ENCODE measurements at places on chromosomes 2 and 18.

DNA sequence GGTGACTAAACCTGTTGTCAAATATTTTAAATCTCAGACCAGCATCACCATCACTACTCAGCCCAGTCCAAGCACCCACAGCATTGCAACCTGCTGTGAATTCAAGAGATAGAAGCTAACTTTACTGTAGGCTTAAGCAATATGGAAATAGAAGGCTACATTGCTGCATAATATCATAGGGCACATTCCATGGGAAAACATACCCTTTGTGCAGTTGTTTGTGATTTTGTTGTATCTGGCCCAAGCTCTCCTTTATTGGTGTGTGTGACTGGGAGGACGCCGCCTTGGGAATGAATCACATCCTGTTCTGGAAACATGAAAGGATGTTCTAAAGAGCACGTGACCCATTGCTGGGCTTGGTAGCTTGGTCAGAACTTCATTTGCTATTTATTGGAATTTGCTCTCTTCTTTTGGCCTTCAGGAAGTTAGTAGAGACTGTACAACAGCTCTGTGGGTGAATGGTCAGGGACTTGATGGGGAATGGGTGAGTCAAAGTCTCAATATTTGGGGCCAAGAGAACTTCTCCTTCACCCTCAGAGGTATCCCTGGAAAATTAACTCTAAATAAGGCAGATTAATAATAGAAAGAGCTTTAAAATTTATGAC is 106.8 kb upstream of the SERPINE2 start:
- DNase-seq = peak; percentile 80

GRCh38 chr2:168194784-168195522 is 52.4 kb downstream of the STK39 start:
- no peak for DNase-seq

- DNase-seq = no peak
Observed at GRCh38 chr2:37767046-37767445, 95.6 kb upstream of the CDC42EP3 start.

DNA sequence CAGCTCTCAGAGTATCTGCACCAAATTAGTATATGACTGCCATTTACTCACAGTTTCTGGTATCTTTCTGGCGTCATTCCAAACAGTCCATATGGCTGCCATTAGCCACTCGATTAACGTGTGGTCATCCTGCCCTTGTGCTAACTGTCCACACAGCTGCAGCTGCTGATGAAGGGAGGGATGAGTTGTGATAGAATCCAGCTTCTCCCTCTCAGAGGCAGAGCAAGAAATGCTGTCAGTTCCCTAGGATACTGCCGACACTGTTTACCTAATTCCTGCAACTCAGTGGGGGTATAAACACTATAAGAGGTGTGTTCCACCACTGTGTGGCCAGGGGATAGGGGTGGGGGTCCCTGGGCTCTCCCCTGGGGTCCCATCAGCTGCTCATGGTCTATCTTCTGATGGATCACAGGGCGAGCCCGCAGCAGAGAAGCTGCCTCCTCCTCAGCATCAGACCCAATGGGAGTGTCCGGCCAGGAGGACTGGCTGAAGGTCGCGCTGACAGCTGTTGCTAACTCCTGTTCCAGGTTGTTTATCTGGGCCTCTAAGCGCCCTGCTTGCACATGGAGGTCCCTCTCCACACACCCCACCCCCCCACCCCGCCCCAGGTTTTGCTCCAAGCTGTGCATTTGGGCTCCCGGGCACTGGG is 17.3 kb upstream of the KLHL23 start:
- DNase-seq = no peak

- no peak for DNase-seq
Observed at GRCh38 chr2:29659178-29659577, 262.2 kb downstream of the ALK start.

DNA sequence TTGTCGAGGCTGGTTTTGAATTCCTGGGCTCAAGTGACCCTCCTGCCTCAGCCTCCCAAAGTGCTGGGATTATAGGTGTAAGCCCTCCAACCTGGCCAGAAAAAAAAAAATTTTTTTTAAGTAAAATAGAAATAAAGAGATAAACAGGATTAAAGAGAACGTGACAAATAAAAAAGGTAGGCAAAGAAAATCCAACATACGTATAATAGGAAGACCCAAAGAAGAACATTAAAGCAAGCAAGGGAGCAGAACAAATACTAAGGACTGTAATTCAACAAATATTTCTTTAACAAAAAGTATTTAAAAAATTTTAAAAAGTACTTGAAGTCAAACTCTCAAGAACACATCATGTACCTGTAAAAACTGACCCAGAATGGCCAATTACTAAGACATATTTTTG is 56.4 kb downstream of the PTPN2 start:
- no peak for DNase-seq

- DNase-seq = no peak
Observed at GRCh38 chr18:24296276-24296675, 101.3 kb downstream of the OSBPL1A start.

DNA sequence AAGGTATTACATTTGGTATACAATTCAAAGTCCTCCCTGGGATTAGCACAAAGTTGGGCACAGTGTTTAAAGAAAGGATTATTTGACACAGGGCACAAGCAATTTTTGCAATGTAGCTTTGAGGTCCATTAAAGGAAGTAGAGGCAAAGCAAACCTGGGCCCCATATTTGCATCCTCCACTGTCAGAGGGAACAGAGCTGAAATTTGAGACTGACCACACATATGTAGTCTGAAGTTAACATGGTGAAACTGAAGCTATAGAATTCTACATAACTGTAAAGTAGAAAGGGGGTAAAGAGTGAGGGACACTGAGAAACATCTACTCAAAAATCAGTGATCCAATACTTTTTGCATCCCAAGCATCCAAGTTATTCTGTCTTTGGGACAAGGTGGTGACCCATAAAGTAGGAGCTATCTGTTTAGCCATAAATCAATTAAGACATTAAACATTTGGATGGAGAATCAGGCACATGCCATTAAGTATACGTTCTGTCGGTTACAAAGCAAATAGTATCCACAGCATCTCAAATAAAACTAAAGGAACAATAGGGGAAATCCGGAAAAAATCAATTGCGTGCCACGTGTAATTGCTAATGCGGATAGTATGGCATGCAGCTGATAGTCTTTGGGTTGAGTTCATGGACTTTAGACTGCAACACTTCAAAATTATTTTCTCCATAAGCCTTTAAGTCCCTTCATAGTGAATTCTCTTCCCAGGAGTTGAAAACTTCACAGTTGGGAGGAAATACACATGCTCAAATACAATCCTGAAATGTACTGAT is 72.6 kb downstream of the PLEKHM3 start:
- DNase-seq = no peak

- no peak for DNase-seq
Observed at GRCh38 chr2:148979164-148979918, 59.2 kb upstream of the LYPD6B start.

GRCh38 chr2:207432453-207432852 is 97.3 kb upstream of the CREB1 start:
- DNase-seq = no peak

DNA sequence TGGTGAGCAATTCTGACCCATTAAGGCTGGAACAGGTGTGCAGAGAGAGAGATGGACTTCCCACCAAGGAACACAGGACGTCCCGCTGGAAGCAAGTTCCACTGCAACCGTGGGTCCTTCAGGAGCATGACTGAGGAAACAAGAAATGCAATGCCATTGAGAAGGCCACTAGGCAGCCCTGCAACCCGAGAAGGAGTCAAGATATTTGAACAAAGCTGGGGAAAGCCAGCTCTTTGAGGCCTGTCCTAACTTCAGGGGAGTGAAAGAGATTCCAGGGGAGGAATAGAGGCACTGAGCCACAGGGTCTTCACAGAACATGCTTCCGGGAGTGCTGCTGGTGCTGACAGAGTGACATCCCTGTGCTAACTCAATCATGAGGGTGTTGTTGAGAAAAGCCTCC is 153.8 kb upstream of the ZNF236 start:
- no peak for DNase-seq

- DNase-seq = no peak
Observed at GRCh38 chr2:25132299-25132635, 36.1 kb downstream of the POMC start.

GRCh38 chr2:85312404-85312803 is 15.4 kb downstream of the TGOLN2 start:
- no peak for DNase-seq

- DNase-seq = peak; percentile 54
Observed at GRCh38 chr2:43227830-43228281, 1.4 kb upstream of the ZFP36L2 start.

- no peak for DNase-seq
Observed at GRCh38 chr2:4937550-4937949, 754.6 kb upstream of the SOX11 start.

DNA sequence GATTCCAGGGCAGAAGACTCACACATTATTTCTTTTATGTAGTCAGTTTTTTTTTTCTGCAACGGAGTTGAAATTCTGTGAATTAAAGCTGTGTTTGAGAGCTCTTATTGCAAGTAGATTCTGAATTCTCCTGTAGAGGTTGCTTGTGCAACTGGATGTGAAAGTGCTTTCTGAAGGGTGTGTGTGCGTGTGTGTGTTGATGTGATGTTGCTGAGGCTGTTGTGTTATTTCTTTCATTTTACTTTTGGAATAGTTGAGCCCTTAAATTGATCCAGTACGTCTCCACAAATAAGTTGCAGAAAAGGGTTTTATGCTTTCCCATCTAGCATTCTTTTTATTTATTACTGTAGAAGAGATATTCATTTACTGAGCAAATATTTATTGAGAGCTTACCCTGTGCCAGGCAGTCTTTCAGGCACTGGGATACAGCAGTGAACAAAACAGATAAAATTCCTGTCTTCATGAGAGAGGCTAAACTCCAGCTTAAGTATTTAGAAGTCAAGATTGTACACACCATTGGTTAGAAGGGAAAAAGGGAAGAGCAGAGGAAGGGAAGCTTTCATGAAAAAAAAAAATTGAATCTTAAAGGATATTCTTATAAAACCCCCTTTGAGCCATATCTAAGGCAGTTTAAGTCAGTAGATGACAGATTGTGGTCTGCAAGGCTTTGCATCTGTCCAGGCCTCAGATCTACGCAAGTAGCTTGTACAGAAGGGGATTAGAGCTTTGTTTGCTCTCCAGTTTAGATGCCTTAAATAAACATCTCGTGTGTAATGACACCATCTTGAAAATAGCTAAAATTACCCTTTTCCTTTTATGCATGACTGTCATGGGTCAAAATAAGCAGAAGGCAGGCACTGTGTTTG is 58.2 kb downstream of the MYO1B start:
- no peak for DNase-seq

GRCh38 chr2:206989311-206989710 is 50.0 kb downstream of the CPO start:
- peak; percentile 63 for DNase-seq

GRCh38 chr18:23872701-23873550 is 141.6 kb upstream of the TTC39C start:
- DNase-seq = no peak

DNA sequence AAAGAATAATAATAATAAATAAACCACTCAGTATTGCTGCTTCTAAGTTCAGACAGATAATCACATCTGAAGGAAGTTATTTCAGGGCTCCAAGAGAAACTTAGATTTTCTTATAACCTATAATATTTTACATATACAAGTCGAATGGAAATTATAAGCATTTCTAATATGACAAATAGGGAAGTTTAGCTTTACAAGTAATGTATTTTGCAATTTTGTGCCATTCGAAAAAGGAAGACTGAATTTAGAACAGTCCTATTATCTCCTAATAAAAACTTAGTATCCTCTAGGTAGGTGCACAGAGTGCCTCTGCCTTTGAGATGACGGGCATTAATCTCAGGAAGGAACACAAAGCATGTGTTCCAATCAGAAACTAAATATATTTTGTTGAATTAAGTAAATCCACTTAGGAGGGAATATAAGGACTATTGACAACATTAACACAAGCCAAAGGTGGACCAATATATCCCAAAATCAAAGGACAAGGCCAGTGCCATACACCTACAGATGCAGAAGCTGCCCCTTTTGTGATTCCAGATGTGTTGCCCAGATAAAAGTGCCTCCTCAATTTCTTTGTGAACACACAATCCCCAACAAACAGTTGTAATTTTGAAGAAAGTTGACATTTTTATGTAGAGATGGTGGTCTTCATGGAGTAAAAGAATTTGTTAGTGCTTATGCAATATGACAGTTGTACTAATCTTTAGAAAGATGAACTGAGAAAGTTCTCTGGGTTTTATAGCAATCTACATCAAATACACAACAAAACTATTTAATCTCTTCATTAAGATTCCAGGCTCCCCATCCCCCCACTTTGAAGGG is 36.6 kb downstream of the PTCD3 start:
- no peak for DNase-seq

DNA sequence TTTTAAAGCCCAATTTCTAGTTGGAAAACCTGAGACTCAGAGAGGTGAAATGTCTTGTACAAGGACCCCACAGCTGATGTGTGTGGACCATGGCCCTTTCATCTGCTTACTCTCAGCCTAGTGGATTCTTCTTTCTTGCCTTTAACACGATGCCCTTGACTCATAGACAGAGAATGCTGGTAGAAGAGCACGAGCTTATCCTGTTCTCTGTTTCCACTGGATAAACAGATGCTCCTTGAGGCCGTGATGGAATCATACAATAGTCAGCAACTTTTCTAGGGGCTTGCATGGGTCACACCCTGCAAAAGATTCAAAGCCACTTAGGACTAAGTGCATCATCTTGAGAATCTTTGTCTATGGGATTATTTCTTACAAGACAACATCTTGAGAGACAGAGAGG is 50.9 kb downstream of the MYCN start:
- peak; percentile 17 for DNase-seq

- no peak for DNase-seq
Observed at GRCh38 chr2:150156876-150157275, 330.6 kb downstream of the RND3 start.

DNA sequence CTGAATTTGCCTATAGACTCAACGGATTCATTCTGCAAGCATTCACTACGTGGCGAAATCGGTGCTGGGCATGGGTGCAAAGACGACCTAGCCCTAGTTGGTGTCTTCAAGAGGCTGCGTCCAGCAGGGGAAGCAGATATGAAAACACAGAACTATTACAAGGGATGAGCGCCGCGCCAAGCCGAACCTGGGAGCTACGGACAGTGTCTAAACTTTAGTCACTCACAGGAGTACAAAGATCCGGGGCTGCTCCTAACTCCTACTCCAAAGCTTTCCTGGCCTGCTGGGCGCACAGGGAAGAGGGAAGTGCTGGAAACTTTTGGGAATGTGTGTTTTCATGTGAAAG is 732 bp upstream of the ANXA4 start:
- DNase-seq = peak; percentile 83
